Stimulated activated CD8-positive, alpha-beta memory T cell treated with anti-CD3 and anti-CD28 coated beads, Interleukin-15, amount 100 ng/mL, for 24 hours (primary cell): ENCODE measurements at places on chromosomes 7 and 10.

DNA sequence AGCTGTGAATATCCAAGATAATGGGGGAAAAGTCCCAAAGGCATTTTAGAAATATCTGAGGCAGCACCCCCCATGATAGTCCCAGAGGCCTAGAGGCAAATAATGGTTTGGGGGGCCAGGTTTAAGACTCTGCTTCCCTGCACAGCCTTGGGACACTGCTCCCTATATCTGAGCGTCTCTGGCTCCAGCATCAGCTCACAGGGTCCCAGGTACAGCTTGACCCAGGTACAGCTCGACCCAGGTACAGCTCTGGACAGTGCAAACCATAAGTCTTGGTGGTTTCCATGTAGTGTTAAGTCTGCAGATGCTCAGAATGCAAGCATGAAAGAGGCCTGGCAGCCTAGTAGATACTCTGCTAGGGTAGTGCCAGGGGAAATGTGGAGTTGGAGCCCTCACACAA is 47.0 kb upstream of the VWDE start:
- no peak for DNase-seq

DNA sequence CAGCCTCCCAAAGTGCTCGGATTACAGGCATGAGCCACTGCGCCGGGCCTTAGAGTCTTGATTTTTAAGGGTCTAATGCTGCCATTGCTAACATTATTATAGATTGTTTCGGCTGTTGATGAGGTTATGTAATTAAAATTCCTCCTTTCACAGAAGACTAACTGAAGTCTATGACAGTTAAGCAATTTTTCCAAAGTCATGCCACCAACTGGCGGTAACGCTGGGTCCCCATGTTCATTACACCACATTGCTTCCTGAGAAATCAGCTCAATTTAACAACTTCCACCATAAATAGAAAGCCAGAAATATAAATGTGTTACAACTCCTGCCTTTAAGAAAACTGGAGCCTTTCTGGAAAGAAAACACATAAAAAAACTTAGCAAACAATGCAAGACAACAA is 3.5 kb downstream of the ERLIN1 start:
- no peak for DNase-seq

GRCh38 chr7:143085109-143085508 is 33.0 kb downstream of the OR6V1 start:
- no peak for DNase-seq

DNA sequence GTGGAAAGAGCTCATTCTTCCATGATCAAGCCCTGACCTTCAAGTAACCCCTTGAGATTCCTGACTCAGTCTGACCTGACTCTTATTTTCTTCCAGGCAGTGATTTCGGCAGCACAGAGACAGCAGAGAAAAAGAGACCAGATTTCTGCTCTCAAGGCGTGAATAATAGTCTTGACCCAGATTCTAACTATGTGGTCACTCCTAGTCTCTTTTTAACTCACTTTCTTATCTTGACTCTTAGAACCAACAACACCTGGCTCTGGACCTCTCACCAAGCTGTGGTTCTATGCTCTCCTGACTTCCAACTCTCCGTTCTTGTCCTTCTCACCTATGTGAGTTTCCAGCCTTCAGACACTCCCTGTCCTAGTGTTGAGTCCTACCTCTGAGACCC is 36.9 kb upstream of the KDM7A start:
- DNase-seq: no peak

DNA sequence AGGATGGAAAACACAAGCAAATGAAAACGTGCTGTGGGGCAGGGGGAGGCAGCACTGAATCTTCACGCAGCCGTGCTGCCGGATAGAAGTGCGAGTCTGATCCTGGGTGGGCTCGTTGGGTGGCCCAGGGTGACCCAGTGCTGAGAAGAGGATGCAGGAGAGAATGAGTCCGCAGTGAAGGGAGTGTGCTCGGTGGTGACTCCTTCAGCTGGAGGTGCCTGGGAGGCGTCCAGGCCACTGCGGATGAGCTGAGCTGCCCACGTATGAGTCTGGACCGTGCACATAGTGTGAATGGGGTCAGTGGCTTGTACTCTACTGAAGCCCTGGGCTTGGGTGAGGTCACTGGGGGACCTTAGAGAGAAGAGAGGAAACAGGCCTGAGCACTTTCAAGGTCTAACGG is 190.0 kb upstream of the MGMT start:
- DNase-seq: no peak

DNA sequence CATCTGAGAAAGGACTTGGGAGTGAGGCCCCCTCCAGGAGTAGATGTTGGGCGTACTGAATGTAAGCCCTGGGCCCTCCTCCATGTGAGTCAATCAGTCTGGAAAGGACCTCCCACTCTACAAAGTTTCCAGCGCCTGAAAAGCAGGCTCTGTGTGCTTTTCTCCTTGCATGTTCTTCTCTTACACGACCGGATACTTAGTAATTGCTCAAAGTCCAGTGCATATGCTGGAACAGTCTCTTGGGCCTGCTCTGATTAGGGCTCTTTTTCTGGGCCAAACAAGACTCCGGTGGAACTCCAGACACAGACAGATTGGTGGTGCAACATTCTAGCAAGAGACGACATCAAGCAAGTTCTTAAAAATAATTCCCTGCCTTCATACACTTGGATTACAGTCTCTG is 38.3 kb upstream of the RAPGEF5 start:
- no peak for DNase-seq

GRCh38 chr7:44713680-44714335 is 34.8 kb upstream of the ZMIZ2 start:
- no peak for DNase-seq

DNA sequence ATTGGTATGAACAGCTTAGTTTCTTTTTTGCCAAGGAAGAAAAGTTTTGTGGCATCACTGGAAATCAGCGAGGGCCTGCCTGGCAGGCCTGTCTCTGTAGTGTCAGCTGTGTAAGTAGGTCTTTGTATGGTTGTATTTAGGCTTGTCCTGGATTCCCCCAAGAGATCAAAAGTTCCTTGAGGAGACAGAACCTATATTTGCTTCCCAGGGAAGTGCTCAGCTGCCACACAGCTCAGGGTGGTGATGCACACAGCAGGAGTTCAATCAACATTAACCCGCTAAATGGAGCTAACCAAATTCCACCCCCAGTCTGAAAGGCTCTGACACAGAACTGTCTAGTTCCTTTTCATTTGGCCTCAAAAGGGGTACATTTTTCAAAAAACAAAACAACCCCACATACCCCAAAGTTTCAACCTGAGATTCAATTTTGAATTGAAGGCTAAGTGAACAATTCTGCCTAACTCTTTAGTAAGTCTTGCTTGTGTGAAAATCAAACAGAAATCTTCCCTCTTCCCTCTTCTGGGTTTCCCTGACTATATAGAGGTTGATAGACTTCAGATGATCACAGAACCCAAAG is 124.4 kb downstream of the CLEC2L start:
- DNase-seq: no peak

DNA sequence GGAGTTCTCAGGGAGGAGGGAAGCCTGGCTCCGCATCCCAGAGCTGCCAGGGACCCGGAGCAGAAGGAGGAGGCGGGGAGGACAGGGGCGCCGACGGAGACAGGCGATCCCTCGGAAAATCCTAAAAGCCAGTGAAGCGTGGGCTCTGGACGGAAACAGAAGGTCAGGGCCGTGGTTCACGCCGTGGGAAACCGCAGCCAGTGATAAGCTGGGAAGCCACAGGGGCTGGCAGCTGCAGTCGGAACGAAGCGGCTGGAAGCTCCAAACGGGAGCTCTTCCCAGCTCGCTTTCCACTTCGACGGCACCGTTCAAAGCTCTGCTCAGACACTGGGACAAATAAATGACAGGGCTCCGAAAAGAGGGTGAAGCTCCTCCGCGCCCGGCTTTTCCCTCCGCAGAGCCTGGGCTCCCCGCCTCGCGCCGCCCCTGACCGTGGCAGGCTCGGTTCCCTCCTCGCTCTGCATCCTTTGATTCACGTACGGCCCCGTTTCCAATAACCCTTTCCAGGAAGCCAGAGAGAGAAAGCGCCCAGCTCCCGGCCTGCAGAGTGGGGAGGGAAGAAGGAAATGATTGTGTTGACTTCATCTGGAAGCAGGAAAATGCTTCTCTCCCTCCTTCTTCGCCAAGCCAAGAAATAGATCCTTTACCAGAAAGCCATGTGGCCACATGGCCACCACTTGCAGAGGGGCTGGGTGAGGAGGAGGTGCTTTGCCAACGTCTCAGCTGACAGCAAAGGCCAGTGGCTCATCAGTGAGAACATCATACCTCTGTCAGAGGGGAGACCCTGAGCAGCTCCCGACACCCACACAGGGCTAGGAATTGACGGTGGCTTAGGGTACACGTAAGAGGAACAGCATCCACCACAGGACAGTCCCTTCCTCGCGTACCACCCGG is 57.4 kb downstream of the ADRB1 start:
- DNase-seq: no peak

GRCh38 chr10:10587744-10588393 is 429.8 kb upstream of the CELF2 start:
- no peak for DNase-seq

- no peak for DNase-seq
Observed at GRCh38 chr7:156610130-156610529, 30.4 kb upstream of the RNF32 start.

DNA sequence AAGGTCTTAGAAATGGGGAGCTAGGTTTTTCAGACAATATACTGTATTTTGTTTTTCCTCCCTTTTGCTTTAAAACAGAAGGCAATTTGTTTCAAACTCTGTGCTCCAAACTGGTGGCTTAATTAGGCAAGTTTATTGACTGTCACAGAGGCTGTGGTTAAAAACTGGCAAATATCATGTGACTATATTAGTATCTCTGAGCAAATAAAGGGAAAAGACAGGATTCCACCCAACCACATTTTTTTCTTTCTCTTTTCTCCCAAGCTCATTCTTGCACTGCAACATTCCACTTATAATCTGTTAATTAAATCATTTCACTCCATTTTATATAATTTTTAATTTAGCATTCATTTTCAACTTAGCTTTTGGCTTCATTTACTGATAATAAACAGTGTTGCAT is 615.8 kb downstream of the AUTS2 start:
- DNase-seq: no peak

- DNase-seq: no peak
Observed at GRCh38 chr10:13526948-13527863, 1.6 kb downstream of the BEND7 start.

DNA sequence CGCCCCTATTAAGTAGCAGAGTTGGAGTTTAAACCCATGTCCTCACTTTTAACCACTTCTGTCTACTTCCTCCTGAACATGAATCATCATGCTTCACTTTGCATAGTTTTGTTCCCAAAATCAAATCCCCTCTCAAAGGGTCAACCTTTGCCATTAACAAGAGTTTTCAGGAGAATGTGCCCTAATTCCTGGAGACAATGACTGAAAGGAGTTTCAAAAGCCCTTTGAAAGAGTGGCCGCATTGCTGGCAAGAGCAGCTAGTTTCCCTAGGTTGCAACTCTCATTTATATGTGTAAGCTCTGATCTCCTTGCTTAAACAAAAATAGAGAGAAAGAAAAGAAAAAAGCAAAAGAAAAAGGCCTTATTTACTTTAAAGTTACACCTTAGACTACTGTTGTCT is 9.2 kb downstream of the LGI1 start:
- no peak for DNase-seq

GRCh38 chr7:37495574-37496184 is 47.0 kb upstream of the ELMO1 start:
- no peak for DNase-seq

DNA sequence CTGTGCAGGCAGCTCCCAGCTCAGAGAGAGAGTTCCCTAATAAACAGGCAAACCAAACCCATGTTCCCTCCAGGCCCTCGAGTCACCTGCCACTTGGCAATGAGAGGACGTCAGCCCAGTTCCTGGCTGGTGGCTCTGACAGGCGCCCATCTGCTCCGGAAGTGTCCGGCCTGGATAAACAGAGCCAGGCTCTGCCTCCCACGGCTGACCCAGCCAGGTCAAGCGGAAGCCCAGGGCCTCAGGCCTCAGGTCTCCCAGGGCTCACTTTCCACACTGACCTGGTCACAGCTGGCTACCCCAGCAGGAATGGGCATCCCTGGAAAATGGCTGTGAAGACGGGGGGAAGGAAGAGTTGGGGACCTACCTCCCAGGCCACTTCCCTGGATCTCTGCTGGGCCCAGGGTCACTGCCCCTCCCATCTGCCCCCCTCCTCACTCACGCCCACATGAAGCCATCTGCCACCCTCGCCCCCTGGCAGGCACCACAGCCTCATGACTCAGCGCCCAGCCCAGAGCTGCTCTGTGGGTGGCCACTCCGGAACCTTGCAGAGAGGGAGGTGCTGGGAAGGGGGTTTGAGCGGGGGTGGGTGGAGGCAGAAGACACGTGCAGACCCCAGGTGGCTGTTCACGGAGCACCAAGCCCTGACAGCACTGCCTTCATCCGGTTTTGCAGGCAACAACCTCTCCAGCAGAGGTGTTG is 37.4 kb upstream of the DUSP5 start:
- DNase-seq: no peak

GRCh38 chr7:153030976-153031375 is 271.4 kb downstream of the ACTR3B start:
- no peak for DNase-seq

GRCh38 chr7:139682136-139683013 is 95.4 kb downstream of the HIPK2 start:
- DNase-seq: no peak

GRCh38 chr10:30160271-30160982 is 101.0 kb upstream of the JCAD start:
- no peak for DNase-seq

- DNase-seq: no peak
Observed at GRCh38 chr10:122861711-122862161, 16.1 kb upstream of the CUZD1 start.

DNA sequence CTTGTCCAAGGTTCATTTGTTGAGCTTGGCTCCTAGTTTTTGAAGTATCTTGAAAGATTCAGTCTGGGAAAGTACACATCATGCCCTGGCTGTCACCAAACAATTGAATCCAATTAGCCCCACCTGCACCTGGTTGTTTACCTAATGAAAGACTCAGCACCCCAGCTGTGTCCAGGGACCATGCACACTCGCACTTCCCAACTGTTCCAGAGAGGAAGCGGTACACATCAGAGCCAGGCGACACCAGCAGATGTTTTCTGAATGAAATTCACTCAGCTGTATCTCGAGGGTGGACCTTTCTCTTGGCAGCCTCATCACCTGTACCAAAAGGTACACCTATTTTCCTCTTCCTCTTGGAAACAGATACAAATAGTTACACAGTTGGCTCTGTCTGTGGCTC is 216.4 kb upstream of the LRGUK start:
- DNase-seq: no peak

DNA sequence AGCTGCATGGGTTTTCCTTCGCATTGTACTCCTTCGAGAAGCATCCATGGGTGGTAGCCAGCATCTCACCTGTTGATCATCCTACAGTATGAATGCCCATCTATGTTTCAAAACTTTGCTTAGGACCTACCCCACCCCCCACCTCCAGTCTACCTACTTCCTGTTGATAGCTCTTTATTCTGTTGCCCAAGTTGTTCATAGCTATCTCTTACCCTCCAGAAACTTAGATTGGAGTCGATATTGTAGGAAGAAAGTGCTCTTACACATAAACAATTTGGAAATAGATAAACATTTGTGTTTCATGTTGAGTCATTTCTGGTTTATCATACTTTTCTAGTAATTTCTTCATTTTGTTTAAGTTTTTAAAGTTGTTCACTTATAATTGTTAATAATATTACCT is 90.1 kb downstream of the FAS start:
- no peak for DNase-seq
